ENCODE measurements at places on chromosomes 11 and 22.

DNA sequence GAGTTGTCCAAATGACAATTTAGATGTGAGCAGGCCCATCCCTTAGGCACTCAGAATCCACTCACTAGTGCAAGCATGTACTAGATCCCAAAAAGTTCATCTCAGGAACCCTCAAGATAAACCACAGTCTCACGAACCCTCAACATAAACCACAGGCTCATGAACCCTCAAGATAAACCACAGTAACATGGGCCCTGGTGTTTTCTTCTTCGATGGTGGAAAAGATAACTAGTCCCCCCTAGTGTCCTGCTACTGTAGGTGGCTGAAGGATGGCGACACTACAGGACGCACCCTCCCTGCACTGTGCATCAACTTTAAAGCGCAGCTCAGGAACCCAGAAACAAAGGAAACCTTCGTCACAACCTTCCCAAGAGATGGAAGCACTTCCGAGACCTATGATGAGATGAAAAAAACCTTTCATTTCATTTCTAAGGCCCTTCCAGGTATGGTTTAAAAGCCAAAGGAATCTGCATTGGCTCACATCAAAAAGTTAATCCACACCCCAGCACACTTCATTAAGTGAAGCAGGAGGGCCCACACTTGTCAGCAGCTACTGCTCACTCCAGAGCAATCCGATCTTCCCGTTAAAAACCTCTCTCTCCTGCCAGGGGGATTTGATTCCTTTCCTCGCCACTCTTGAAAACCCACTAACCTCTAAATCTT is 2.4 kb downstream of the LARGE1 start:
- no peak for DNase-seq

- DNase-seq, result no peak
These were observed 38.8 kb downstream of the ADAMTS15 start for GRCh38 chr11:130486987-130487923.

DNA sequence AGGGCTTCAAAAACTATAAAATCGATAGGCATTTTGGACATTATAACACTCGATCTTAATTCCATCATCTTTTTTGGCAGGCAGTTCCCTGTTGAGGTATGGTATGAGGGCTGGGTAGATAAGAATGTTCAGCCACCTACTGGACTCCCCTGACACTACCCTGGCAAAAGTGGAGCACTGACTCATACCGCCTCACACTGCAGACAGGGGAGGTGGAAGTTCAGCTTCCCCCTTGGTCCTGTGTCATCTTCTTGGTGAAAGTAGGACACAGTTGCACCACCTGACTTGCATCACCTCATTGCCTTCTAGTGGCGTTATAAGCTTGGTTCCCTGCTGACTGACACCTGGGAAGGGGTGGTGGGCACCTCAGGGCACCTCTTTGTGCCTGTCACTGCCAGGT is 30.4 kb downstream of the PAAF1 start:
- no peak for DNase-seq

GRCh38 chr11:31492320-31492913 is 17.0 kb downstream of the IMMP1L start:
- DNase-seq, result no peak

DNA sequence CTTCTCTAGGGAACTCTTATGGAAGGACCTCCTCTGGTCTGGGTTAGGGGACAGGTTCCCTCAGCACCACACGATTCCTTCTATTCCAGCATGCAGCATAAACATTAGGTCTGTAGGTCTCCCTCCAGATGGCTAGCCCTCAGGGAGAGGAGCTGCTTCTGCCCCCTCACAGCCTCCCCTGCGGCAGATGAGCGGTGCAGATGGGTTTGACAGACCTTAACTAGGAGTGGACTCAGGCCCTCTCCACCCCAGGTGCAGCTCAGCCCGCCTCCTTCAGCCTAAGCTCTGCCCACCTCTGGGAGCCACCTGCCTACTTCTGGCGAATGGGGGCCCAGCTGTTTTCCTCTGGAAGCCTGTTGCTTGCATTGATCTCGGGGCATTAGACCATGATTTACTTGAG is 55.7 kb upstream of the EIF3D start:
- no peak for DNase-seq

DNA sequence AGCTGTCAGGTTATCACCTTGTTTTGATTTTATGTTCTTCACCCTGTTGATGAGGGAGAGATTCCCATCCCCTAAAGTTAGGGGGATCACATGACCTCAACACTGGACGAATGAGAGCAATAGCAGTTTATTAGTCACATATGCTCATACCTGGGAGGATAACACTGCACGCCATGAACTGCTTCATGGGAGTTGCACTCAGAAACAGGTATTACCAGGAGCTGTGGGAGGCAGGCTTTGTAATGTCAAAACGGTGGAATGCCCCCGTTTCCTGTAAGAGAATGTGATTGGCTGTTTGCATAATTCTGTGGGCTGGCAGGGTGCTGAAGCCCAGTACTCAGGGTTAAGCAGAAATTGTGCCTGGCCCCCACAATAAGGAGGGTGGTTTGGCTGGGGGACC is 3.2 kb upstream of the THY1 start:
- DNase-seq, result no peak

DNA sequence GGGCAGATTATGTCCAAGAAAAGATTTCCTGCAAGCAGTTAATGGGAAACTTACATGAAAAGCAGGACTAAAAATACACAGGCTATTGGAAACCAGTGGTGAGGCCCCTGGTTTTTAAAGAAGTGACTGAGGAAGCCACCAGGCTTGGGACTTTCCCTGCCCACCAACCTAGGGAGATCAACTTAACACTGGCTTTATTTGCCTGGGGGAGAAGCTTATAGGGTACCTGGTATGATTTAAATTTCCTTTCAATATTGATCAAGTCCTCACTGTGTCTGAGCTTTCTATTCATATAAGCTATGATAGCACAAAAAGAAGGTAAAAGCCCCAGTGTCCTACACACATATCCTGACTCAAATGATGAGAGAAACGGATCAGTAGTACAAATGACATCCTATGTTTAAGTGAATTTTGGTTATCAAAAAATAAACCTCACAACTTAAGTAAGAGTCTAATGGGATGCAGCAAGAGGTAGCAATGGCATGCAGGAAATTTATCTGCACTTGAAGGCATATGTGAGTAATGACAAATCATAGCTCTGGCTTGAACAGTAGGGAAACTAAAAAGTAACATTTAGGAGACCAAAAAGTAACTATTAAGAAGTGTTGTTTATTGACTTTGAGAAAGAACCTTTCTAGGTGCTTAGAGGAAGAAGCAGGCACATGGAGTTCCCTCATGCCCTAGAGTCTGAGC is 85.3 kb downstream of the GAB2 start:
- no peak for DNase-seq

DNA sequence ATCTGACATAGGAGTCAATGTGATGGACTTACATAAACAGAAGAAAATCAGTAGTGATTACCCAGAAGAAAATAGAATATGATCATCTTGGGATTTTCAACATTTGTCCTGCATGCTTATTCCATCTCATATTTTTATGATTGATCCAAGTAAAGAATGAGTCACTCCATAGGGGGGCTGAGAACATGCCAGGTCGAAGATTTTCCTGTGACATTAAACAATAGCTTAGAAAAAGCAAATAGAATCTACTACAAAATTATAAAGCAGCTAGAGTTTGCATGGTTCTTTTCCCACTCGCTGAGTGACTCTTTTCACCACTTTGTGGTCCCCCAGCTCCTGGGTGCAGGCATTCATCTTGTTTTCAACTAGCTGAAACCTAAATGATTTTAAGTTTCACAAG is 56.3 kb downstream of the DDI1 start:
- DNase-seq, result no peak

- no peak for DNase-seq
These were observed 62.6 kb upstream of the PHF21B start for GRCh38 chr22:45072322-45072903.

DNA sequence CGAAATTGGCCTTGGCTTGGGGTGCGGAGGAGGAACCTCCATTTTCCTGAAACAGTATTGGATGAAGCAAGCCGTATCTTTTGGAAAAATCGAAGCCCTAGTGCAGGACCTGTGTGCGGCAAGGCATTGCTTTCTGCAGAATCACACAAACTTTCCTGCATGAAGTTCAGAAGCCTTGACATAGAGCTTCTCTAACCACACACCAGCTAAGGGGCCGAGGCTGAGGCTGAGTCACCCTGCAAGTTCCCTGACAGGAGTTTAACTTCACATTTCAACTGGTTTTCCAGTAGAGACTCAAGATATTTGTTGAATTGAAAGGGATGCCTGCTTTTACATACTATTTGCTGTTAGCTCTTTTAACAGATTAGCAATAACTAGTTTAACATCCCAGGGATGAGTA is 67.8 kb downstream of the TCF20 start:
- peak; percentile 41 for DNase-seq
